ENCODE measurements at places on chromosomes 5 and 9. TPM values are rescaled to one million over a fixed set of nuclear protein-coding genes. Genes with fewer than 3 reads are reported as not detected.

DNA sequence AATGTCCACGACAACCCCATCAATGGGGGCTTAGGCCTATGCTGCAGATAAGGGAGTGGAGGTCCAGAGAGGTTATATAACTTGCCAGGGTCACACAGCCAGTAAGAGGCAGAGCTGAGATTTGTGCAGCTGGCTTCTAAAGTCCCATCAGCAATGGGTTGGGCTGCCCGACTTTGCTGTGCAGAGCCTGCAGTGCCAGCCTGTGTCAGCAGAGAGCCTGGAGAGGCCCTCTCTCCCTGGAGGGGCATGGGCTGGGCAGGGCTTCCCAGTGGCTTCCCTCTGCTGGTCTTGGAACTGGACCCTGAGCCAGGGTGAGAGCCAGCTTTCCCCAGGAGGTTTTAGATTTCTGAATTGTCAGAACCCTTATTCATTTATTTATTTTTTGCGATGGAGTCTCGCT, 77.2 kb upstream of the RAPGEF1 start:
- peak; percentile 22 for DNase-seq

DNA sequence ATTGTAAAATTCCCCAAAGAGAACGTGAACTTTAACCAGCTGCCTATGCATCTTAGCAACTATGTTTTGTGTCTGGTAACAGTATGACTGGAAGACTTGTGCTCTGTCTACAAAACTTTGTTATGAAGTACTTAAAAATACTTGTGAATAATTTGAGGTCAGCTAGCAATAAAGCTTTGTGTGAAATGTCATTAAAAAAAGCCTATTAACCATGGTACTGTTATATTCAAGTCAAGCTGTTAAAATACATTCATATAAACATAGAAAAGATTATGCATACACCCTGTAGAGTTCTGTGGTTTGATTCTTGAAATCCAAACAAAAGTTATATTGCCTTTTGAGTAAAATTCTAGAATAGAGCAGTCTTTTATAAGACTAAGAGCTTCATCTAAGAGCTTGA, 60.1 kb downstream of the VCAN start:
- no peak for DNase-seq

Gene CTSV
- total RNA-seq: not detected

DNA sequence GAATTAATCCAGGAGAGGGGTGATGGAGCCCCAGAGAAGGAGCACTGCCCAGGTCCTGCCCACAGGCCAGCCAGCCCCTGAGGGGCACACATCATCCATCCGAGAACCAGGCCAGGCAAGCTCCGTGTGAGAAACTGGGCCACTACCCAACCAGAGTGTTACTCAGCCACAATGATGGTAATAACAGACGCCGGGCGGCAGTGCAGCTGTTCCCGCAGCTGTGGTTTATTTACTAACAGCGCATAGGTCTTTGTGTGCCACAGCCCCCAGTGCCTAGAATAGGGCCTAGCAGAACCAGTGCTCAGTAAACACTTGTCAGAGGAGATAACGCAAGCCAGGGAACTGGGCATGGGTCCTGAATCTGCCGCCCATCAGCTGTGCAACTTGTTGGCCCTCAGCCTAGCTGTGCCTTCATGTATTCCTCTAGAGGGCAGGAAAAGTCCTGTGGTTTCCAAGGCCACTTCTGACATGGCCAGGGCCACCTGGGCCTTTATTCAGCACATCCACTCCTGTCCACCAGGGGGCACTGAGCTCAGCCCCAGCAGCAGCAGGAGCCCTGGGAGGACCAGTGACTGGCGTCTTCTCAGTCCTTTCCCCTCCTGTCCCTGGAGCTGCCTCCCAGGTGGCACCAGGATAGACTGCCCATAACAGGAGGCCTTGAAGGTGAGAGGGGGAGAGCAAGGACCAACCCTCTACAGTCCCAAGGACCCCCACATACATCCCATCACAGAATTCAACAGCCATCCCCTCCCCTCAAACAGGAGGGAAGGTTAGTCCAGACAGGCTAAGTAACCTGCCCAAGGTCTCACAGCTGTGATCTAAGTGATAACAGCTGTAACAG, 2.1 kb downstream of the MXD3 start:
- DNase-seq: peak; percentile 87

DNA sequence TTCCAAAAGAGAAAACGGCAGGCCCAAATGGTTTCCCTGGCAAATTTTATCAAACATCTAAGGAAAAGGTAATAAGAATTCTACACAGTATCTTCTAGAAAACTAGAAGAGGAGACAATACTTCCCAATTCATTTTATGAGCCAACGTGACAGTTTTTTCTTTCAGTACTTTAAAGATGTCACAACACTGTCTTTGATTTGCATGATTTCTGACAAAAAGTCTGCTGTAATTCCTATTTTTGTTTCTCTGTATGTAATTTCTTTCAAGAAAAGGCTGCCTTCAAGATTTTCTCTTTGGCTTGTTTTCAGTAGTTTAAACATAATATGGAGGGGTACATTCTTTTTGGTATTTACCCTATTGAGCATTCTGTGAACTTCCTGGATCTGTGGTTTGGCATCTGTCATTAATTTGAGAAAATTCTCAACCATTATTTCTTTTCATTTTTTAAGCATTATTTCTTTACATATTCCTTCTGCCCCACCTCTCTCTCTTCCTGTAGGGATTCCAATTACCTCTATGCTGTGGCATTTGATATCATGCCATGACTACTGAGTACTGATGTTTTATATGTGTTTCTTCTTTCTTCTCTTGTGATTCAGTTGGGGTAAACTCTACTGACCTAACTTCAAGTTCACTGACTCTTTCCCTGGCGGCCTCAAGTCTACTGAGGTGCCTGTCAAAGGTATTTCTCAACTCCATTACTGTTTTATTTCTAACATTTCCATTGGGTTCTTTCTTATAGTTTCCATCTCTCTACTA, 32.2 kb downstream of the ANKS6 start:
- DNase-seq: no peak

DNA sequence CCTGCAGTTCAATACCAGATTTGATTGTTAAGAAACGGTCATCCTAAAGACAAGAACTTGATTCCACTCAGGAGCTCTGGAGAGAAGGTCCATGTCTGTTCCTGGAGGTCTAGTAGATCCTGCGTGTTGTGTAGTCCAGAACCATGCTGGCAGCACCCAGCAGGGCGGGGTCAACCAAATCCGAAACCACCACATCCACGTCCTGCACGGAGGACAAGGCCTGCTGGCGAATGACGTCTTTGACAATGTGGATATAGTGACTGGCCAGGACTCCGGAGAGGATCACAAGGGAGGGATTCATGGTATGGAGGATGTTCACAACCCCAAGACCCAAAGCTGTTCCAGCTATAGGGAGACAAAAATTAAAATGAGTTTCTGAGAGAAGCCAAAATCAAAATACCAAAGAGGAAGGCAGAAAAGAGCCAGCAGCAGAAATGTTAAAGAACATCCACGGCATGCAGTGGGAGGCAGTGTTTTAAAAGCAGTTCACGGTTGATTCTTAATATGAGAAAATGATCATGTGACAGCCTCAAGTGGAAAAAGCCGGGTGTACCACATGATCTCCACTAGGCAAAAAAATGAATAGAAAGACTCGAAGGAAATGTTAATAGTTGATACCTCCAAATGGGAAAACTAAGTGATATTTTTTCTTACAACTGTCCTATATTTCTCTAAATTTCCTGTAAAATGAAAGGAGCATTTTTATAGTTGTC, 26.7 kb downstream of the CLTA start:
- DNase-seq: no peak

DNA sequence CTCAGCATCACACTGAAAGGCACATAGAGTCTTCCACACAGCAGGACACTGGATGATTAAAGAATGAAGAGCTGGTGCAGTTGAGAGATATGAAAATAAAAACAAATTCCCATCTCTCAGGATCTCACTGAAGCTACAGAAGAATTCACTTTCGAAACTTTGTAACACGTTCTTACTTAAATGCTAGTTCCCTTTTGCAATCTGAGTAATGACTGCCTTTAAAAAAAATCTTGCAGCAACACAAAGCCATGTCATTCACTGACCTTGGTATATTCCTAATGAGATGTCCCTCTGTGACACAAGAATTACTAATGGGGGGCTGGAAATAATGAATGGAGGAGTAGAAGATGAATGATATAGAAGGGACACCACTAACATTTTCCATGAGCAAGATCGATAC, 201.8 kb downstream of the GLIS3 start:
- DNase-seq: no peak

DNA sequence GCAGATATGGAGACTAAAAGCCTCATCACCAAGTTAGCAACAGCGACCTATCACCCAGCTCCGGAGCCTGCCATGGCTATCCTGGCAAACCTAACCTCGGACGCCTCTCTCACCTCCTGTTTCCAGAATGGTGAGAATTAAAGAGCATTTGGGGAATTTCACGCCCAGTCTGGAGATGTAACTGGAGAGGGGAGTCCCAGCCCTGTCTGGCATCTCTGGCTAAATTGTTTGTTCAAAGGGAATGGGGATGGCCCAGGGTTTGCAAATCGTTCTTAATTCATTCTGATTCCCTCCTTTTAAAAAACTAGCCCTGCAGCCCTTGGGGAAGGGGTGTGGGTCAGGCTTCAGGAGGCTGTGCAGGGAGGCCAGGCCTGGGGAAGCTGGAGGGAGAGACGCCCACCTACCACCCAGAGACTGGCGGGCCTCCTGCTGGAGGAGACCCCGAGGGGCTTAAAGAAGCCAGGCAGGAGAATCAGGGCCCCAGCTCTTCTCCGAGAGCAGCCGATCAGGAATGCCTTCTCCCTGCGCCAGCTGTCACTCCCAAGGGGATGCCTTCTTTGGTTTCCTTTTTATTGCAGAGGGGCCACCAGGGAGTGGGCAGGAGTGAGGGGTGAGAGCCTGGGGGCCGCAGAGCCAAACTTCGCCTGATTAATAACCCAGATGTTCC, 964 bp upstream of the COL5A1 start:
- no peak for DNase-seq

- DNase-seq: no peak
These were observed 16.4 kb downstream of the RFK start for GRCh38 chr9:76377791-76378190.

- no peak for DNase-seq
These were observed 75.3 kb downstream of the COL23A1 start for GRCh38 chr5:178514851-178515418.

Gene NCS1
- total RNA-seq: 196 TPM

Gene SLC23A1
- not detected for total RNA-seq

- no peak for DNase-seq
These were observed 206.4 kb downstream of the AOPEP start for GRCh38 chr9:94932652-94933510.

GRCh38 chr9:72443855-72444254, 77.6 kb upstream of the TMC1 start:
- no peak for DNase-seq

Gene CAMK2A
- total RNA-seq: 0.29 TPM

- DNase-seq: no peak
These were observed 151.5 kb downstream of the SEMA6A start for GRCh38 chr5:116423141-116423540.

Gene FOXI1
- total RNA-seq: not detected

GRCh38 chr5:152547202-152547601, 142.1 kb upstream of the NMUR2 start:
- DNase-seq: no peak

DNA sequence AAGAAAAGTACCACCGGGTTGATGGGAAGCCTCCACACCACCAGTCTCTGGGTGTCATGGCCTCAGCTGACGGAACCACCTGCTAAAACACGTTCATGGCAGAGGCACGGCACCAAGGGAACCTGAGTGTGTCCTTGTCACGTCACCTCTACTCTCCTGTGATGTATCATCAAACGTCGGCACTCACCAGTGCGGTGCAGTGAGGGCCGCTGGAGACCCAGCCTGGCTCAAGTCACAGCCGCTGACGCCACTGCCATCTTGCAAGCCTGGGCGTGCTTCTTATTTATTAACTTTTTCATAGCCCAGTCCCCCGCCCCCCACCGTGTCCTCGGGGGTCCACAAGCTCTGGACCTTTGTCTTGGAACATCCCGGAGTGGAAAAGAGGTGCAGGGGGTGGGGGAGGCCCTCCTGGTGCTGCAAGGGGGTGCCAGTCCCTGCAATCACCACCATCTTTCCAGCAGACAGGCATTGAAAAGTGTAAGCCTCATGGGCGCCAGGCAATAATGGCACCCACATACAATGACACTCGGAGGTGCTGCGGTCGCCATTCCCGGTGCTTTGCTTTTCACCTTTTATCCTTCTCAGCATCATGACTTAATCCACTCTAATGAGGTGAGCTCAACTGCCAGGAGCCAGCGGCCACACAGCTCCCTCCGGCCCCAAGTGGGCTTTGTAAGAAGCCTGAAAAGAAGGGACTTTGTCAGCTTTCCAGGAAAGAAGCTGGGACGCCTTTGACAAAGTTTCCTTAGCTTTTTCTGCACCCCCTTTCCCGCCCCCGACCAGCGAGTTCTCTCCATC, 202.3 kb upstream of the IRX1 start:
- no peak for DNase-seq

Gene EQTN
- not detected for total RNA-seq

DNA sequence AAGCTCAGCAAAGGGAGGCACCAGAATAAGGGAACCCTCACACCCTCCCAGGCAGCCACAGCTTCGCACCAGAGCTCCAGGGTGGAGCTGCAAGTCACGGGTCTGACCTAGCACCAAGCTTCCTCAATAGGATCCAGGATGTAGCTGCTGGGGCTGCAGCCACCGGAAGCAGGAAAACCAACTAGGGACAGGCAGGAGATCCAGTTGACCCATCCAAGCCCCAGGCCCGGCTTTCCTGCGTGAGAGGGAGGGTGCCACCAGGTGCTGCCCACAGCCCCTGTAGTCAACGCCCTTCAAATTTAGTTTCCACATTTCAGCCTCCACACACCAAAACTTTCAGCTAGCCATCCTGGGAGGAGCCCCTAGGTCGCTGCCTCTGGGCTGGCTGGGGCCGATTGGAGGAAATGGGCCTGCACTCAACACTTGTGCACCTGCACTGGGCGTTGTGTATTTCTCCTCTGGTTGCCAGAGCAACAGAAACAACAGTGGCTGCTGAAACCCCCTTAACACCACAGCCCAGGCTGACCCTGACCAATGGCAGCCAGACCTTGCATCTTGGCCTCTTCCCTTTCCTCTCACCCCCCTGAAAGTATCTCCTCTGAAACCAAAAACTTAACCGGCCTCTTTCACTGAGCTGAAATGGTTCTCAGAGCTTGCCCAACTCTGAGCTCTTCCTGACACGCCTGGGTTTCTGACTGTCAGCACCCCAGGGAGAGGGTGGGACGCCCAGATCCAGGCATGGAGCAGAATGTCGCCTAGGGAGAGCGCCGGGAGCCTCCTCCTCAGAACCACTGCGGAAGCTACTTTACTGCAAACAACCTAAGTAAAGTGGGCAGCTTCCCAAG, 226.5 kb upstream of the MAP3K1 start:
- peak; percentile 84 for DNase-seq

DNA sequence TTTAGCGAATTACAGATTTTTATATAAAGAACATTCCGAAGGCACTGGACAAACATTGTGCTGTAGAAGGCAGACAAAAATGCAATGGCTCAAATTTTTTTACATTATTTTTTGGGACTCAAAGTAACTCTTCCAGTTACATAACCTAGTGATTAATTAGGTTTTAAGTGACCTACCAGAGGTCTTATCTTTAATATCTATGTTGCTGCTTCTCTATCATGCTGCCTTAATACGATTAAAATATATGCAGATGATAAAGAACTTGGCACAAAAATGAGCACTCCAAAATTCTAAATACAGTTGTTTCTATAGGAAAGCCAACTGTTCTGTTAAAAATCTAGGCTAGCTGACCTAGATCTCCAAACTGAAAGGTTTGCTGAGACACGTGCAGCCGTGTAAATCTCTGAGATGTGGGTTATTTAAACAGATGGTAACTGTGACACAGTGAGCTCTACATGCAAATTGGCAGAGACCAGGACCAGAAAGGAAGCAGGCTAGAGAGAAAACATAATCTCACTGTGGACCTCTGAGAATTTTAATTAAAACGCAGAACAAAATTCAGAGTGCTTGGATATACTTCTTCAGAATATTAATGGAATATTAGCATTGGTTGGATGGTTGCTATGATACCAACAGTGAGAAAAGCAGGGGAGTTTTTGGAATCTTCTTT, 56.2 kb downstream of the CAMK4 start:
- no peak for DNase-seq

Gene RMND5B
- total RNA-seq: 29.2 TPM

Measured in posterior vena cava (tissue), 2 donors.